Left hindlimb (tissue), 1 donor: ENCODE measurements at places on chromosomes 2 and 18.

- no peak for DNase-seq
These were observed 30.6 kb upstream of the CEP68 start for GRCh38 chr2:65025453-65026123.

GRCh38 chr2:231176066-231176465 is 22.4 kb upstream of the ARMC9 start:
- DNase-seq, result no peak

DNA sequence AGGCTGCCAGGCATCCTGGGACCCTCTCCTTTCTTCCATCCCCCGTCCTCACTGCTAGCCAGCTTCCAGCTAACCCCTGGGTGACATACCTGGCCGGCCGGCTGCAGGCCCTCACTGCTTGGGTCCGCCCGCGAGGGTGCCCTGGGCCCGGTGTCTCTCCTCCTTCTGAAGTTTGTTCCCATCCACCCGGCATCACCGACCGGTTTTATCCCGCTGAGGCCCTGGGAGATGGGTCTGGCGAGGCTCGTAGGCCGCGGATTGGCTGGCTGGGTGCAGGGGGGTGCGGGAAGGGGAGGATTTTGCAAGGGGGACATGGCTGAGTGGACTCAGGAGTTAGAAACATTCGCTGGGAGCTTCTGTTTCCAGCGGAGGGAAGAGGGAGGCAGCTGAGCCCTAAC is at the start of gene PAX8:
Gene PAX8 (minus strand): TSS at position 180 of the 398 bp plus-strand sequence. CDS start 527 bp downstream, outside the sequence.
- DNase-seq, result no peak

DNA sequence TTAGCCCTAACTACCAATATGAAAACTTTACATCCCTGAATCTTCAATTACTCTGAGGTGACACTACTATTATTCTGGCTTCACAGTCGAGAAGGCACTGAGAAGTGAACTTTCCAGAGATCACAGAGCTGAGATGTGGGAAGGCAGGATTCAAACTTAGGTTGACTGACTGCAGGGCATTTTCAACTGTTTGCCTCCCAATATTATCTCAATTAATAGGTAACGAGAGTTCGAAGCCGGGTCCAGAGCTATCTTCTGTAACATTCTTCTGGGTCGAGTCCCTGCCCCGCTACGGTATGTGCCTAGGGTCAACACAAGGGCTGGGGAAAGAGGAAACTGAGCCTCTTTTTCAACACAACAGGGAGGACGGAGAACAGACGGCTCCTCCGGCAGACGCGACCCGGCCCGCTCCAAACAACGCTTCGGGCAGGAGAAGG is 740 bp downstream of the CHMP3 start:
- no peak for DNase-seq

DNA sequence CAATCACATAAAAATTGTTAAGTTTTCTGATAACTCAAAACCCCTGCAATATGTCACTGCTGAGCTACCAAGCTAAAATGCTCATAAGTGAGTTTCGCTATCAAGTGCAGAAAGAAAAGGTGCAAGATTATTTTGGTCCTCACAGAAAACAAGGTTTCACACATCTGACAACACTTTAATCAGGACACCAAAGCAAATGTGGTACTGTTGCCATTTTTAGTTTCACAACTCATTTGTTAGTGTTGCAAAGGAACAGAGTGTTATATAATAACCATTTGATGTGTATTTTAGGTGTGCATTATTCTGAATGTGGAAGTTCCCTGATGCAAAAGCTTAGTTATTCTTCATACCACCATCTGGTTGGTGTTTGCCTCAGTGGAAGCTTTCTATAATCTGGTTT is 956.2 kb downstream of the DSC3 start:
- DNase-seq, result no peak

DNA sequence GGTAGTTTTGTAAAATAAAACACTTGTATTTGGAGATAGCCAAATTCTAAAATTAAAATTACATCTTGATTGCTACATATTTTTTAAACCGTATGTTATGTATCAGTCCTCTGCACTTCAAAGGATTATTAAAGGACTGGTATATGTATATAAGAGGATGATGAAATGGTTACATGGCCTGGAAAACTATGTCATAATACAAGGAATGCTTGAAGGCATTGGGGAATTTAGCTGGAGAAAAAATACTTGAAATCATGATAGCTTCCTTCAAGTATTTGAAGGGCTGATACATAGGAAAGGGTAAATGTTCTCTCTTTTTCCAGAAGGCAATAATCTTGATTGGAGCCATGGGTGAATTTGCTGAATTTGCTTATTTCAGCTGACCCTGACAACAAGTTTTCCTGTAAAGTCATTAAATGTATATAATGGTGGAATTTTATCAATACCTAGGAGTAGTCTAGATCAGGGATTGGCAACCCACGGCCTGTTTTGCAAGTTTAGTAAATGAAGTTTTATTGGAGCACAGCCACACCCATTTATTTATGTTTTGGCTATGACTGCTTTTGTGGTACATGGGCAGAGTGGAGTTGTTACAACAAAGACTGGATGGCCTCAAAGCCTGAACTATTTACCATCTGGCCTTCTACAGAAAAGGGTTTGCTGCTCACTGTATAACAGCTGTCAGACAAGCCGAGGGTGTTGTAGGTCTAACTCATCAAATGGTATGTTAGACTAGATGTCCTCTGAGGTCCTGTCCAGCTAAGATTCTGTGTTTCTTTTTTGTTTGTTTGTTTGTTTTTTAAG is 34.4 kb downstream of the ACYP2 start:
- no peak for DNase-seq

GRCh38 chr2:94995553-94996304 is 29.8 kb upstream of the MAL start:
- no peak for DNase-seq

GRCh38 chr2:179809606-179810005 is 51.8 kb downstream of the ZNF385B start:
- DNase-seq, result no peak

DNA sequence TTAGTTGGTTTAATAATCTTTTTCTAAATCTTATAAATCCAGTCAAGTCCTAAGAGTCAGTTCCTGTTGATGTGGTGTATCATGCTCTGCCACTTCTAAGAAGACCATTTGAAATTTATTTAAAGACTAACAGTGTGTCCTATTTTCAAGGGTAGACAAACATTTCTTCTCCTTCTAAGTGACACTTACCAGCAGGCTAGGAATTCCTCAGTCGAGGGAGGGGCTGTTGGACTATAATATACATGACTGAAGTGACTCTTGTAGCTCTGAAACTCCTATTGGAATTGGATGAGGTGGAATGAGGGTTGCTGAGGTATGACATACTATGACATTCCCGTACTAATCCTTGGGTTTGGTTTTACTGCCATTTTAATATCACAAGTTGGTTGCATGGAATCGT is 30.6 kb downstream of the ITGB6 start:
- DNase-seq, result no peak
